ENCODE measurements at places on chromosomes 11 and 22.

GRCh38 chr11:68338051-68338780 is 25.8 kb downstream of the LRP5 start:
- DNase-seq: no peak

DNA sequence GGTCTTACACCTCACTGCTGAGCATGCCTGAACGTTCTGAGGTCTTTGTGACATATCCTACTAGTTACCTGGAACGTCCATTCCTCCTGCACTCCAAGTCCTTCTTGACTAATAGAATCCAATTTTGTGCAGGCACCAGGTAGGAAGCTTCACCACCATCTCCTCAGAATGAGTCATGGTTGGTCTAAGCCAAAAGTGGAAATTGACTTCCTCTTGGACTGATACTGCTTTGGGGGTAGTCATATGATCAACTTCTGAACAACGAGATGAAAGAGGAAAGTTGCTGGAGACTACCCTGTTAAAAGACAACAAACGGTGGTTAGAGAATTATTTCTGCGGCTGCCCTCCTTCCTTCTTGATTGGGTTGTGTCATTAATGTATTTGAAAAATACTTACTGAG is 374.2 kb upstream of the LARGE1 start:
- DNase-seq: no peak

DNA sequence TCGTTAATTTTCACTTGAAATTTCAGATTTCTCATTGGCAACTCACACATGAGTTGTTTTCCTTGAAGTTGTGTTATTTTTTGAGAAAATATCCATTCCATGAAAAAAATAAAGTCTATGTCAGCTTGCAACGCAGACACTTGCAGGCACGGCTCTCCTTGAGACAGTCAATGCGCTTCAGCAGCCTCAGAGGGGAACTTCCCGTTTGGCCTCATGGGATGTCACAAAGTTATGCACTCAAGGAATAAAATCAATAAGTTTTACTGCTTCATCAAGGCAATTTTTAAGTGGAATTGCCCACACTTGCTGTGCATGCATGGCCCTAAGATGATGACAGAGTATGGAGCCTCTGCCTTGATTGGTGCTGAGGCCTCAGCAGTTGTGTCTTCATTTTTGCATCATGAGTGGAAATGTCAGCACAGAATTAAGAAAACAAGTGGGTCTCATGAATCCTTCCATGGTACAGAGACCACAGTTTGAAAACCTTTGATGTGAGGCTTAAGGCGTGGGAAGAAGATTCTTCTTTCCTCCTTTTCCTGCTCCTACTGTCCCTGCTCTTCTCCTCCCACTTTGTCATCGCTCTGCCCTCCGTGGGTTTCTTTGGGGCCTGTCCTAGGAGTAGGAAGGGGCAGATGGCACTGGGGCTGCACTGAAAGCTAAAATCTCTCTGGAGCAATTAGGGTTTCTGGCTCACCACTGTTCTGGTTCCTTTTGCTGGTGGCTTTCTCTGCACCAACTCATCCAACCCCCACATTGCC is 509.0 kb upstream of the B3GAT1 start:
- no peak for DNase-seq

DNA sequence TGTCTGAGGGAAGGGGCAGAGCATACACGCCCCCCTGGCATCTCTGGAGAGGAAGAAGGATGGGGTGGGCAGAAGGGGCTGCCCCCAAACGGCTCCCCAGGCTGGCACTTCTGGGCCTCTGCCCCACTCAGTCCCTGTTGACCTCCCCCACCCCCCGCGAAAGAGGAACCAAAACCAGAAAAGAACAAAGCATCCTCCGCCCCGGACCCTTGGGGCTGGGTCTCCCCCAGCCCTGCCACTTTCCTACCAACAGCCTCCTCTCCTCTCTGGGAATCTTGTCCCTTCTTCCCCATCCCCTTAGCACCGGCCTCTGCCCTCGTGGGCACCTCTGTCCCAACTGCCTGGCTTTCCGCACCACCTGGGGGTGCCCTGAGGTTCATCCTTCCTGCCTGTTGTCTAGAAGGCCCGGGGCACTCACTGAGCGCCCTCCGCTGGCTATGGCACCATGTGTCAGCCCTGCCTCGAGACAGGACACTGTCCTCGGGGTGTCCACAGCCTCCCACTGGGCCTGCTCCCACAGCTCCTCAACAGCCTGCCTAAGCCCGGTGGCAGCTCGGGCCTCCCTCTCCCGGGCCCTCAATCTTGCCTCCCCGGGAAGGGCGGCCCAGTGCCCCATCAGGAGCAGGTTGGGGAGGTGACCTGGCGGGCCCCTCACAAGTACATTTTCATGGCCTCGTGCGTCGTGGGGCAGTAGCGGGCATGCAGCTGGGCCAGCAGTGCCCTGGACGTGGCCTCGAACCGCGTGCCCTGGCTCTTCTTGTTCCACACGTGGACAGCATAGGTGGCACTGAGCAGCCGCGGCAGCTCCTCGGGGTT is 28.2 kb downstream of the A4GALT start:
- no peak for DNase-seq

DNA sequence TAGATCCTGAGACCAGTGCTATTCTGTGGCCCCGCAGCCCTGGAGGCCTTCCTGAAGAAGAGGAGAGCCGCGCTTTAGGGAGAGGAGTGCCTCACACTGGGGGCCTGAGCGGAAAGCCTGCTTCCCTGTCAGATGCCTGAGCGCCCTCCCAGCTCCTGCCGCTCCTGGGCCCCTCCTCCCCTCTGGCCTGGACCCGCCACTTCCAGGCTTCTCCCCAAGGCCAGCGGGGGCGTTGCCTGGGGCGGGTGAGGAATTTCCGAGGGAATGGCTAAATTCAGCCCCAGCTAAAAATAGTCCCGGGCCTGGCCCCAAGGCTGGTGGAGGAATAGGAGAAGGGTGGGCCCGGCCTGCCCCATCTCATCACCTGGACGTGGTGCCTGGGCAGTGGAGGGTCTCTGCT is 15.4 kb downstream of the ARHGEF17 start:
- DNase-seq: no peak

DNA sequence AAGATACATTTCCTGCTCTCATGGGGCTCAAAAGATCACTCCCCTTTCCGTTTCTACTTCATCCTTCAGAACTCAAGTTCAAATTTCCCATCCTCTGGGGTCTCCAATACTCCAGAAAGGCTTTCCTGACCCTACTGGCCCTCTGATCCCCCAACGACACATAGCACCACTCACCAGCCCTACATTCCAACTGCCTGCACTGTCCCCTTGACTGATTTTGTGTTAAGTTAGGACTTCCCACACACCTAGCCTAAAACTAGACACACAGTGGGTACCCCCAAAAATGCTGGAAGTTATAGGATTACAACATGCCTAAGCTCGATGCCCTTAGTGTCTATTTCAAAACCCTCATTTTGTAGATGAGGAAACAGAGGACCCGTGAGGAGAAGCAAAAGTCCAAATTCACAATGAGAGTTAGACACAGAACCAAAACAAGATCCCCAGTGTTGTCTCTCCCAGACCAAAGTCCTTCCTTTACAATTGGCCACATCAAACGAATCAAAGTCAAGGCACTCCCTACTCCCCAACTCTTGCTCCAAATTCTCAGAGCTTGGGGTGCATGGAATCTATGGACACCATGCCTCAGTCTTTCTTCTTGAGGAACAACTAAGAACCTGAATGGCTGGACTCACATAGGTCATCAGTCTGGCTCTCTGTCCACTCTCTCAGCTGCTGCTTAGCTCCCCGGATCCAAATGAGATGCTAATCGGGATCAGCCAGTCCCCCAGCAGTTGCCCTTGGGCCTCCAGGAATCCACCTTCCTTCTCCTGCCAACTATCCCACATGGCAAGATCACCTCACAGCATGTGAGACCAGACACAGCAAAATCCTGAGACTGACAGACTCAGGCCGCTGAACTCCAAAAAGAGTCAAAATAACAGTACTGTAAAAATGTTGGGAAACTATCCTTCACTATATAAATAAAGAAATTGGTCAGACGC is 1.7 kb downstream of the CLPB start:
- DNase-seq: no peak

GRCh38 chr22:48941033-48941902 is 886.4 kb downstream of the BRD1 start:
- DNase-seq: peak; percentile 6

DNA sequence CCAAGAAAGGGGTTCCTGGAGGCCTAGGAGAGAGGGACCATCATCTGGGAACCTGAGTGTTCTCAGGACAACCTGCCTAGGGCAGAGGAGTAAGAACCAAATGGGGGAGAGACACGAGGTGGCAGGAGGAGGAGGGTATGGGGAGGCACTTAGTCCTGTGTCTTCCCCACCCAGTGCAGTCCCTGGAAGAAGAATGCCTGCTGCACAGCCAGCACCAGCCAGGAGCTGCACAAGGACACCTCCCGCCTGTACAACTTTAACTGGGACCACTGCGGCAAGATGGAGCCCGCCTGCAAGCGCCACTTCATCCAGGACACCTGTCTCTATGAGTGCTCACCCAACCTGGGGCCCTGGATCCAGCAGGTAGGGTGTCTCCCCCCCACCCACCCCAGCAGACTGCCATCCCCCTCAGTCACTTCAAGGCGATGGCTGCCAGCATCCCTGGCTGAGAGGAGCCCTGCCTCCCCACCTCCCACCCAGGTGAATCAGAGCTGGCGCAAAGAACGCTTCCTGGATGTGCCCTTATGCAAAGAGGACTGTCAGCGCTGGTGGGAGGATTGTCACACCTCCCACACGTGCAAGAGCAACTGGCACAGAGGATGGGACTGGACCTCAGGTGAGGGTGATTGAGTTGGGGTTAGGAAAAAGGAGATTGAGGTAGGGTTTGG is 3.7 kb upstream of the INPPL1 start:
- peak; percentile 21 for DNase-seq

- no peak for DNase-seq
Observed at GRCh38 chr11:27716835-27717234, 16.6 kb upstream of the BDNF start.

DNA sequence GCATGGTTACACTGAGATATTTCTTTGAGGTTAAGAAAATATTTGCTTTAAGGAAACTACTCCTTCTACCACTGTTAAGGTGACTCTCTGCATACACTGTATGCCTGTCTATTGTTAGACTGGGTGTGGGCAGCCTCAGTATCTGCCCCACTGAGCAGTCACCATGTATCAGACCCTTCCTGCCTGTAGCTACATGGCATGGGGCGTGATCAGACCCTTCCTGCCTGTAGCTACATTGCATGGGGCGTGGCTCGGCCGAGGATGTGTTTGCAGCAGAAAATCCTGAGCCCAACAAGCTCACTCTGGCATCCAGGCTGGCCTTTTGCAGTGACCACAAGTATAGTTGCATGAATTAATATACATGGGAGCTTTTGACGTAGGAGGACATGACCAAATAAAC is 669.4 kb downstream of the OPCML start:
- DNase-seq: no peak

DNA sequence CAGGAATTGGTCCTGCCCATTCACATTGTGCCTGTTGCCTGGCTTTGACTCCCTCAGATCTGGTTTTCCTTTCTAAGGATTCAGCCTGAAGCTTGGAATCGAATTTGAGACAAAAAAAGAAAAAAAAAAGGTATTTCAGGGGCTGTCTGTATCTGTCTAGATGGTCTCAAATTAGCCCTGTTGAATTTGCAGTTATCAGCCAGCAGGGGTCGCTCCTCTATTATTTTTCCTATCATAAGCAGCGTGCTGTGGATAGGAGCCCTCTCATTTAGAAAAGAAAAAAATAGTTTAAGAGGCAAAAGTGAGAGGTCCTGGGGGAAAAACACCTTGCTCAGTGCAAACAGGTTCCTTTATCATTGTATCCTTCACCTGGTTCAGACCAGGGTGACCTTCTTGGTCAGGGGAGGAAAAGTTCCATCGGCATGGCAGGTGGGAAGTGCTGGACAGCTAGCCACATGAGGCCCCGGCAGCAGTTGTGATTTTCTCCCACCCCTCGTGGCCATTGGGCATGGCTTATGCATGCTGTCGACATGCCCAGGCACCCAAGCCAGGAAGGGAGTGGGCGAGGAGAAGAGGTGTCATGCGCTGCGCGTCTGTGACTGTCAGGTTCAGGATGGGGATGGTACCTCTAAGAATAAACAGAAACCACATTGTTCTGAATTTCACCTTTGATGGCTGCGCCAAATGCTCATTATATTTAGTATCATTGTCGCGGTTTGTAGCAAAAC is 13.1 kb downstream of the OR5AK2 start:
- DNase-seq: no peak

DNA sequence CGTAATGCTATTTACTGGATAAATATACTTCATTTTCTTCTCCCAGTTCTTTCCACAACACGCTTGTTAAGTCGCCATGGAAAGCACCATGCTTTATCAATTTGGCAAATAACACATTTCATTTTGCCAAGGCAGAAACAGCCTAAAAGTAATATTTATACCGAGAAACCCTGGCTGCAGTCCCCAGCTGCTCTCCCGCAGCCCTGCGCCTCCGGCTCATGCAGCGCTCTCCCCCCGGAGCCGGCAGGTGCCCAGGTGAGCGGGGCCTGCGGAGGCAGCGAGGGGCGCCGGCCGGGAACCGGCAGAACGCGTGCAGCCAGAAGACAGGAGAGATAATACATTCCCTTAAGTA is 681 bp upstream of the ARHGEF12 start:
- DNase-seq: no peak

DNA sequence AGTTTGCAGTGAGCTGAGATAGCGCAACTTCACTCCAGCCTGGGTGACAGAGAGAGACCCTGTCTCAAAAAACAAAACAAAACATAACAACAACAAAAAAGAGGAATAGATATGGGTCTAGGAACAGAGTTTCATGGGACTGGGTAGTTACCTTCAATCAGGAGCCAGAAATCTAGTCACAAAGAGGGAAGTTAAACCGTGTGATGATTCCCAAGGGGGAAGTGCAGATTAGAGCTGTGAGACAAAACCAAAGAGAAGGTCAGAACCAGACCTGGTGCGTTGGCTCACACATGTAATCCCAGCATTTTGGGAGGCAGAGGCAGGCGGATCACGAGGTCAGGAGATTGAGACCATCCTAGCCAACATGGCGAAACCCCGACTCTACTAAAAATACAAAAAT is 42.1 kb upstream of the LARGE1 start:
- DNase-seq: no peak

GRCh38 chr11:129372609-129373488 is 2.8 kb upstream of the BARX2 start:
- DNase-seq: peak; percentile 30

DNA sequence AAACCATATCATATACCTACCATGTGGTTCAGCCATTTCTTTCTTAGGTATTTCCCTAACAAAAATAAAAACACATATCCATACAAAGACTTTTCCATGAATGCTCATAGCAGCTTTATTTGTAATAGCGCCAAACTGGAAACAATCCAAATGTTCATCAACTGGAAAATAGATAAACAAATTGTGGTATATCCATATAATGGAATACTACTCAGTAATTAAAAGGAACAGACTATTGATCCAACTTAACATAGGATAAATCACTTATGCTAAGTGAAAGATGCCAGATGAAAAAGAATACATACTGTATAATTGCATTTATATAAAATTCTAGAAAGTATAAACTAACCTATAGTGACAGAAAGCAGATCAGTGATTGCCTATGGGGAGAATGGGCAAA is 323.3 kb downstream of the BUD13 start:
- no peak for DNase-seq

GRCh38 chr11:79076526-79077115 is 364.2 kb downstream of the TENM4 start:
- DNase-seq: peak; percentile 43

- DNase-seq: no peak
Observed at GRCh38 chr11:35792148-35792845, 129.7 kb downstream of the TRIM44 start.

GRCh38 chr11:130694488-130695045 is 221.7 kb downstream of the SNX19 start:
- DNase-seq: no peak

- no peak for DNase-seq
Observed at GRCh38 chr11:118227865-118228785, 3.3 kb upstream of the JAML start.

Measured in stimulated activated CD8-positive, alpha-beta memory T cell treated with anti-CD3 and anti-CD28 coated beads, Interleukin-4, amount 100 ng/mL, for 48 hours (primary cell).